Mammary epithelial cell (primary cell): ENCODE measurements at places on chromosomes 2 and 18. TPM values are rescaled to one million over a fixed set of nuclear protein-coding genes. Genes with fewer than 3 reads are reported as not detected.

Gene EMILIN2
- total RNA-seq, result 1.3 TPM

Gene FKBP1B
- total RNA-seq, result 15.3 TPM

- DNase-seq, result peak; percentile 89
These were observed 2.0 kb downstream of the PHLPP1 start for GRCh38 chr18:62717169-62717924.

DNA sequence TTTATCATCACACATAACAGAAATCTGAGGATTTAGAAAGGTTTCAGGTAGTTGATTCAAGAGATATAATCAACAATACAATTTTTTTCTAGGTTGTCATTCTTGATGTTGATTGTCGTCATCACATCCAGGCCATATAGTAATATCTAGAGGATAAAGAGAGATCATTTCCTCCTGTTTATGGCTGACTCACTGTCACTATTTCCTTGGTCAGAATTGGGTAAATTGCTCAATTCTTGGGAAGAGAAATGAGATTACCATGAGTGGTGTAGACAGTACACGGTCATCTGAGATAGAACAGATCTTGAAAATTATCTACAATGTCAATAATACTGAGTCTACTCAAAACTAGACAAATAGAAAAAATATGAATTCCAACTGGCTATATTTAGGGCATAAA lies 78.8 kb downstream of the ZNF804A start:
- no peak for DNase-seq

DNA sequence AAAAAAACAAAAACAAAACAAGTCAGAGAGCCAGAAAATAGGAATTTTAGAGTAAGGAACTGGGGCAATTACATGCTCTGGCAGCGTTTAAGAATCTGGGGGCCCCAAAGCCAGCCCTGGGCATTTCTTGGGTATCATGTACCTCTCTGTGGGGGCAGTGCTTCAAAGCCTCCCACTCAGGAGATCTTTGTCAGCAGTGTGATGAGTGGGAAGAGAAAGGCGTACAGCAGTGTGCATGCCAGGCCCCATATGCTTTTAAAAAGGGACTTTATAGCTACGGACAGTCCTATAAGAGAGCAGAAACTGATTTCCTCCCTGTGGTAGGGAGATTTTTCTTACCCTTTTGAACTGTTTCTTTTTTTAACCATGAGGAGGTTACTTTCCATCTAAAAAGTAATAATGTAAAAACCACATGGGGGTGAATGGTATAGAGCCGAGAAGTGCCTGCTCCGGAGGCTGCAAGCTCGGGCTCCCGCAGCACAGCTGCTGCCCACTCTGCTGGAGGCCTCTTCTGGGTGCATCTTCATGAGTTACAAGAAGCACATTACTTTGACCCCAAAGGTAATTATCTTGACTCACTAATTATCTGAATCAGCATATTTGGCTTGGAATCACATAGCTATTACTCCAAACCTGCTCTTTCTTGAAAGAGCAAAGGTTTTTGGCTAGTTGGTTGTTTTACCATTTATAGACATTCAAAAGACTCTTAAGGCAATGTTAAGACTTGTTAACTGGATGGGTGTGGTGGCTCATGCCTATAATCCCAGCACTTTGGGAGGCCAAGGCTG lies 46.4 kb downstream of the PROC start:
- no peak for DNase-seq
